ENCODE measurements at places on chromosomes 4 and X.

- no peak for DNase-seq
Measured at GRCh38 chrX:3263681-3264126, 82.7 kb downstream of the MXRA5 start.

DNA sequence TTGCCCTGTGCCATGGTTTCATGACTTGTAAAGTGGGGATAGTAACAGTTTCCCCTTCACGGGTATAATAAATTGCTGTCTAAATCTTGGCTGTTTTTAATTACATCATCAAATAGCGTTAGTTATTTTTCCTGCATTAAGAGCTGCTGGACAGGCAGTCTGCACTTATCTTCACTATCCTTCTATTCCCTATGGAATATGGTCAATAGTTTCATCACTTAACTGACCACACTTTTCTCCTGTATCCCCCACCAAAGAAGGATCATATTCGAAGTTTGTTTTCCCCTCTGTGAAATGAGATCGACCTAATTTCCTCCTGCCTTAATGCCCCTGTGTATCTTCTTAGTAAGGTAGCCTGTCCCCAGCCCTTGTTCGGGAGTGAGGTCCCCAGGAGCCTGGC is 133.2 kb downstream of the SHROOM3 start:
- DNase-seq, result no peak

- DNase-seq, result no peak
Measured at GRCh38 chr4:110196871-110197528, 1.4 kb downstream of the ELOVL6 start.

- no peak for DNase-seq
Measured at GRCh38 chrX:257681-258289, 23.4 kb upstream of the PLCXD1 start.

- DNase-seq, result no peak
Measured at GRCh38 chr4:165682611-165683010, 190.4 kb upstream of the TLL1 start.

- no peak for DNase-seq
Measured at GRCh38 chr4:186248643-186249042, 17.3 kb upstream of the F11 start.

DNA sequence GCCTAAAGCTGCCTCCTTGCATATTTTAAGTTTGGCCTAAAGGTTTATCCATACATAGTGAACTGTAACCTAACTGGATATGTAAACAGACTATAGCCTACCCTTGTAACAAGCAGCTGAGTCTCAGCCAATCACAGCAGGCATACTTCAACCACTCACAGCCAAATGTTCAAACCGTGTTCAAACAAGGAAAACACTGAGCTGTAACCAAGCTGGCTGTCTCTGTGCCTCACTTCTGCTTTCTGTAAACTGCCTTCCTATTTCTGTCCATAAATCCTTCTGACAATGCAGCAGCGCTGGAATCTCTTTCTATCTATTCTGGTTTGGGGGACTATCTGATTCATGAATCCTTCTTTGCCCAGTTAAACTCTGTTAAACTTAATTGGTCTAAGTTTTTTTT is 16.4 kb downstream of the DSPP start:
- DNase-seq, result no peak

GRCh38 chrX:7983581-7983980 is 56.4 kb upstream of the PNPLA4 start:
- no peak for DNase-seq

- no peak for DNase-seq
Measured at GRCh38 chr4:17670423-17670822, 56.0 kb downstream of the MED28 start.

DNA sequence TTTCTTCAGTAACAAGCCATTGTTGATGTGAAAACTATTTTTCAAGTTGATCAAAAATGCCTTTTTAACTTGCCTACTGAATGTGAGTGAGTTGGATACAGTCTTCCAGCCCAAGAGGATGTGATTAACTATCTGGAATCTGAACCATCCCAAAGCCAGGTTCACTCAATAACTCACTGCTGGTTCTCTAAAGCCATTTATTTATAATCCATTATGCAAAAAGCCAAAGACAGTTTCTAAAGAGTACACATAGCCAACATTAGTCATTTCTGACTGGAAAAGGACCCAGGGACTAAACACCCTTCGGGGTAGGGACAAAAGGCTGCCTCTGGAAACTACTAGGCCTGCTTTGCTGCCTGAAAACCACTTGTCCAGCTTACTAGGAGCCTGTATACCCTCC is 109.6 kb downstream of the SHROOM4 start:
- no peak for DNase-seq

DNA sequence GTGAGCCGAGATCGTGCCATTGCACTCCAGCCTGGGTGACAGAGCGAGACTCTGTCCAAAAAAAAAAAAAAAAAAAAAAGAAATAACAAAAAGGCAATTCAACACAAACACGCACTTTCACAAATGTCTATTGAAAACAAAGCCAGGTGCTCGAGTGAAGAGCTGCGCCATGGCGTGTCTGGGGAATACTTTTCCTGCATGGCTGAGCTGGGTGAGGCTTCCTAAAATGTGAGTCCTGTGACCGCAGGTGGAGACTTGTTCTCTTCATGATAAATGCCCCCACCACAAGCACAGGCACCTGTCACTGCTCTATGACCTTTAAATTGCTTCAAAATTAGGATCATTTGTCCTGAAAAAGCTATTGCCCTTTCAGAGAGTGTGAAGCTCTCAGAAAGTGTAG is 4.0 kb upstream of the ABLIM2 start:
- no peak for DNase-seq

- no peak for DNase-seq
Measured at GRCh38 chr4:125676156-125676555, 361.4 kb downstream of the FAT4 start.

DNA sequence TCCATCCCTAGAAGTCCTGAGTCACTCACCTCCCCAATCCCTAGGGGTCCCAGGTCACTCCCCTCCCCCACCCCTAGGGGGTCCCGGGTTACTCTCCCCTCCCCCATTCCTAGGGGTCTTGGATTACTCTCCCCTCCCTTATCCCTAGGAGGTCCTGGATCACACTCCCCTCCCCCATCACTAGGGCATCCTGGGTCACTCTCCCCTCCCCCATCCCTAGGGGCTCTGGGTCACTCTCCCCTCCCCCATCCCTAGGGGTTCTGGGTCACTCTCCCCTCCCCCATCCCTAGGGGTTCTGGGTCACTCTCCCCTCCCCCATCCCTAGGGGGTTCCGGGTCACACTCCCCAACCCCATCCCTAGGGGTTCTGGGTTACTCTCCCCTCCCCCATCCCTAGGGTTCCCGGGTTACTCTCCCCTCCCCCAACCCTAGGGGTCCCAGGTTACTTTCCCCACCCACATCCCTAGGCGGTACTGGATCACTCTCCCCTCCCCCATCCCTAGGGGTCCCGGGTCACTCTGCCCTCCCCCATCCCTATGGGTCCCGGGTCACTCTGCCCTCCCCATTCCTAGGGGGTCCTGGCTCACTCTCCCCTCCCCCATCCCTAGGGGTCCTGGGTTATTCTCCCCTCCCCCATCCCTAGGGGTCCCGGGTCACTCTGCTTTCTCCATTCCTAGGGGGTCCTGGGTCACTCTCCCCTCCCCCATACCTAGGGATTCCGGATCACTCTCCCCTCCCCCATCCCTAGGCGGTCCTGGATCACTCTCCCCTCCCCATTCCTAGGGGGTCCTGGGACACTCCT is 2.1 kb downstream of the ASMTL start:
- DNase-seq, result no peak

DNA sequence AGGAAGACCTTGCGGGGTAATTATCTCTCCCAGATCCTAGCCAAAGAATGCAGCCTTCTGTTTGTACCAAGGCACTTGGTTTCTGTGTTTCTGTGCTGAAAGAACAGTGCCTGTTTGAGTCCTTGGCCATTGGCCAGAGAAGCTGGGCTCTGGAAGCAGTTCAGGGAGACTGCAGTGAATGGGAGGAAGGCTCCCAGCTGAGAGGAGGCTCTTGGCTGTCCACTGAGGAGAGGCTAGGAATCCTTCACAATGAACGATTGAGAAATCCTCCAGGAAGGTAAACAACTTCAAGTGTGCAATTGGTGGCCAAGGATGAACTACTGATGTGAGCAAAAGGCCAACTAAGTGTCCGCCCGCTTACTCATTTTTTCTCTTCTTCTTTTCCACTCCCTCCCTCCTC is 61.3 kb downstream of the HS3ST1 start:
- DNase-seq, result peak; percentile 27

DNA sequence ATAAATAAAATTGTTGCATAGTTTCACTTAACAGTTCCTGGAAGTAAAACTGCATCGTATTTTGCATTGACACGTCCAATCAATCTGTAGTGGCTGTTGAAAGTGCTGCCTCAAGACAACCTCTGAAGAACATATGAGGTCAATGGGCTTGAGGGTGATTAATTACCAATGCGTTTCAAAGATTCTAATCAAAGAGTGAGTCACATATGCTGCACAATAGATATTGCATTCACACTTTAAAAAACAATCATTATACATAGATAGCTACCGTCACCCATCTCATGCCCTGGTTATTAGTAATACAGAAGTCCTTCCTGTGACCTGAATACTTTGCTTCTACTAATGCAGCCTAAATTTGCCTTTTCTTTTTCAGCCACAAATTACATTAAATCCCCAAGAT is 743.3 kb upstream of the SLIT2 start:
- no peak for DNase-seq

GRCh38 chrX:48905090-48905790 is 6.2 kb downstream of the SLC35A2 start:
- DNase-seq, result no peak

DNA sequence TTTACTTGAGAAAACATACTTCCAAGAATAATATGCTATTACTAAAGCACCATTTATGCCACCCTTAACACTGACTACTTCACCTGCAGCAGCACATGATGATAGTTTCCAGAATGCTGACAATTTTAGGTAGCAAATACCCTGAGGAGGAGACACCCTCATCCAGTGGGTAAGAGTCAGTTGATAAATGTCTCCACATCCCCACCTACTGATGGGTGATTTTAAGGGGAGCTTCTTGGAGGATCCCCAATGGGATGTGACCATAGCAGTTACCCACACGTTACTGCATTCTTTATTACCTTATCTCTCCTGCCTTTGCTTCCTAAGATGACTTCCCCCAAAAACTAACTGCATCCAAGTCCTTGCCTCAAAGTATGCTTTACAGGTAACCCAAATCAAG is 131.2 kb upstream of the SMARCAD1 start:
- no peak for DNase-seq

DNA sequence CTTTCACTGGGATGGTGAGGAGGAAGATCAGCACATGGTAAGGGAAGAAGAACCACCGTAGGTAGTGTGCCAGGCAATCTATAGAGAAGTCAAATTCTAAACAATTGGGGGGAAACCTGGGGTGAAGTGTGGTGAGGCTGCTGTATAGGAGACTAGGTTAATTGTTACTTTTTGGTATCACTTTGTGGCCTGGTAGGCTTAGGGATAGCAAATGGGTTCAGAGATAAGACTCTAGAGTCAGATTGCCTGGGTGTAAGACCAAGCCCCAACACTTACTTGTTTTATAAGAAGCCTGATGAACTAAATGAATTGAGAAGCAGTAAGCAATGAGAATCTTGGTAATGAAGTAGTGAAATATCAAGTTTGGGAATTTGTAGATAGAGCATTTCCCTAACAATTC is 8.7 kb downstream of the SMAD1 start:
- DNase-seq, result no peak

- DNase-seq, result no peak
Measured at GRCh38 chr4:15376594-15376993, 51.2 kb upstream of the C1QTNF7 start.
